ENCODE measurements at places on chromosomes 7 and 10. TPM values are rescaled to one million over a fixed set of nuclear protein-coding genes. Genes with fewer than 3 reads are reported as not detected.

DNA sequence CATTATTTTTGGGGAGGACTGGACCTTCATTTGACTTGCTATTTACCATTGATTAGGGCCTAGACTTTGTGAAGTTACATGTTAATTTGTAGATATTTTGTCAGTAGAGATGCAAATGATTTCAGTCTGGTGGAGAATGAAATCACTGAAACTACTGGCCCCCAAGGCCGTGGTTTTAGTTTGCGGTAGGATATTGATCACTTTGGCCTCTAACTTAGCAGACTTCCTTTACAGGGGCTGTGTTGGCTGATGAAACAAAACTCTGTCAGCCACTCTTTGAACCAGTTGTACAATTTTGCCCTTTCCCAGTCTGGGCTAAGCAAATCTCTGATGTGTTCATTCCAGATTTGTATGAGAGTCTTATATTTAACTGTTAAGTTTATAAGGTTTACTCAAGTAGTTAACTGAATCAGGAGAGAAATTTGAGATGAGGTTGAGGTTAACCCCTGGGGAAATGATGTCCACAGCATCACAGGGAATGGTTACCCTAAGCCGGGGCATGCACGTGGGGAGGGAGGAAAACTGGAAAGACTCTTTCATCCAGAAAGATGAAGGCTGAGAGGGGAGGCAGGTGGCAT lies 105.7 kb upstream of the INSIG1 start:
- DNase-seq: no peak

DNA sequence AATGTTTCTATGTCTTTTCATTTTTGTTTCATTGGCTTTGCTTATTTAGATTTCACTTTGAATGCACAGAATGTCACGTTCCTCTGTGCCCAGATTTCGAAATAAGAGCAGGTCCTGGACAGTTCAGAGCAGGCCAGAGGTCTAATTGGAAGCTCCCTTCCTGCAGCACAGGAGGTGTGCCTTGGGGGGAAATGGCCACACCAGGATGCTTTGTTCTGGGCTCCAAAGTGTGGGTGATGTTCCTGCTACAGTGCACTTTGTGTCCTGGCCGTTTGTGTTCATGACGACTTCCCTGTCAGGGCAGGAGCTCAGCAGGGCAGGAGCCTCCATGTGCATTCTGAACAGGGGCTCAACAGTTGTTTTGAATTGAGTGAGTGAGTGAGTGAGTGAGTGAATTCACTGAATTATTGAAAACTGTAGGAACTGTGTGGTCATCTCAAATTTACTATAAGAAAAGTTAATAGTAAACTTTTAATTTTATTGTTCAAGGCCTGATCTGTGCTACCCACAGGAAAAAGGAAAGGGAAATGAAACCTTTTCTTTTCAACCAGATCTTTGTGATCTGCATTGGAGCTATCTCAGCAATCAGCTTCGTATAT lies 109.5 kb upstream of the GJD4 start:
- DNase-seq: no peak

The TEX36 gene
- polyA plus RNA-seq: not detected

- no peak for DNase-seq
Observed at GRCh38 chr7:67267914-67268313, 271.3 kb downstream of the TYW1 start.

The EN2 gene
- not detected for polyA plus RNA-seq

DNA sequence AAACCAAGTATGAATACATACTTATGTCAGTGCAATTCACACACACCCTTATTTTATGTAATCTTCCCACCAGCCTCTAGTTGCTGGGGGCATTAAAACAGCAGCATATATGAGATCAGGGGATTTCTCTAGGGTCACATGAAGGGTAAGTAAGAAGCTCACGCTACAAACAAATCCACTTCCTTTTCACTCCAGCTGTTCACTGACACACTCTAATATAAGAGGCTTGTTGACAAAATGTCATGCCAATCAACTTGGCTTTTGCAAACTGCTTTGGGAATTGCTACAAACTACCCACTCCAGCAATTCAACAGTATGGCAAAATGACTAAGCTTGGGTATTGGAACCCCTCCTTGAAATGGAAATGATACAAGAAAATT lies 10.3 kb downstream of the FAM3C start:
- DNase-seq: peak; percentile 76

GRCh38 chr7:21028186-21028585 lies 241.5 kb upstream of the SP8 start:
- no peak for DNase-seq

DNA sequence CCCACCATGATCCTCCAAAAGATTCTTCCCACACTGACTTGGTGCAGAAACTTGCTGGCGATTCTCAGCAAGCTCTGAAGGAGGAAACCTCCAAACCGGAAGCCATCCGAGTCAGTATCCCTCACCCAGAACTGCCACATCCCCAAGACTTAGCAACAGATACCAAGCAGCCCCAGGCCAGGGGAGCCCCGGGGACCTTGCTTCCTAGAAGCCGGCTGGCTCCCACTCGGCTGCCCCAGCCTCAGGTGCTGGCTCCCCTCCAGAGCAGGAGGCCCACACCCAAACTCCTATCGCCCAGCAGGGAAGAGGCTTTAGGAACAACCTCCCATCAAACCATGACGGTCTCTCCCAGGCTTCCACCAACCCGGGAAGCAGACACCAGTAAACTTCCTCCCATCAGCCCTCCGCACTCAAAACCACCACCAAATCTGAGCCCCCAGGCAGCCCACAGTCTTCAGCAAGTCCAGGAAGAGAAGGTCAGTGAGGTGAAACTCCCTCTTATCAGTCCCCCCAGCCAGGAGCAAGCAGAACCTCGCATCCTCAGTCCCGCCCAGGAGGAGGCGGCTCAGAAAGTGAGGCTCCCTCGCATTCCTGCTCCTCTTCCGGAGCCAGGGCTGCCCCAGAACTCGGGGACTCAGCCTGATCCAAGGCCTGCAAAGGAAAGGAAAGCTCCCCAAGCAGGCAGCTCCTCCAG lies 82.3 kb downstream of the LRGUK start:
- no peak for DNase-seq

The WNT2 gene
- 0.16 TPM for polyA plus RNA-seq

DNA sequence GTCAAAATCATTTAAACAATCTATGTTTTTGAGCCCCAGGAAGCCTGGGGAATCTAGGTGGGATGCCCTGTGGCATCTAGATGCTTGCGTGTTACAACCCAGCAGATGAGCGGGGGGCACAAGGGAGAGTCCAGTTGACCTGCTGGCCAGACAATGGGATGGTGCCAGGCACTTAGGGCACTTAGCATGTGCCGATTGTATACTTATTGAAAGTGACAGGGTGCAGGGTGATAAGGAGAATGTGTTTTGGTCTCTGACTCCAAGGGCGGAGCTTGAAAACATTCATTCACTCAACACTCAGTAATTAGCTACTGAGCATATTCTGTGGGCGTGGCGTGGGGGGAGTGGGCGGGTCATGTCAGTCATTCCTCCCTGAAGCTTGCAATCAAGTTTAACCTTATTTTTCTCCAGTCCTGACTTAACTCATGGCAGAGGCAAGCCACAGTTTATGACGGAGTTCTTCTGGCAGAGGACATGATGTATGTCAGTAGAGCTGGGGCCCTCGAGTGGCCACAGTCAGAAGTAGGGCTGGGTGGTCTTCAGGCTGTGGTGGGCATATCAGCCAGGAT lies 115.1 kb downstream of the PRKCQ start:
- no peak for DNase-seq

DNA sequence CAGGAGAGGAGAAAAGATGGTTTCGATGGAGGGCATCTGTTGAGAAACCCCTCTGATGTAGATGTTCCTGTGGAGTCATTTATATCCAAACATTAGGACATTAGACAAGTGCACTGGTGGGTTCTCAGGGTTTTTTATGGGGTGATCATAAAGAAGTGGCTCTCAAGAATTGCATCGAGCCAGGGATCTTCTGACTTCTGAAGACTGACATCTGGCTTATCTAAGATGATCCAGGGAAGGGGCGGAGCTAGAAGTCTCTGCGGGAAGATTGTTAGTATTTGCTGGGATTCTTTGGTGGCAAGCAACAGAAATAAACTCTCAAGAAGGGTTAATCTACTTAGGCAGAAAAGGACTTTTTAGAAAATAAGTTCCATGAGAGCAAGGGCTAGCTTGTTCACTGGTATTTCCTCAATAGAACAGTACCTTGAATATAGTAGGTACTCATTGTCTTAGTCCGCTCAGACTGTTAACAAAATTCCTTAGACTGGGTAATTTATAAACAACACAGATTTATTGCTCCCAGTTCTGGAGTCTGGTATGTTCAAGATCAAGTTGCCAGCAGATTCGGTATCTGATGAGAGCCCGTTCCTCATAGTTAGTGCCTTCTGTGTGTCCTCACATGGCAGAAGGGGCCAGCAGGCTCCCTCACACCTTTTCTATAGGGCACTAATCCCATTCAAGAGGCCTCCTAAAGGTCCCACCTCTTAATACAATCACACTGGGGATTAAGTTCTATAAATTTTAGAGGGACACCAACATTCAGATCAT lies 28.5 kb upstream of the SYPL1 start:
- DNase-seq: no peak

DNA sequence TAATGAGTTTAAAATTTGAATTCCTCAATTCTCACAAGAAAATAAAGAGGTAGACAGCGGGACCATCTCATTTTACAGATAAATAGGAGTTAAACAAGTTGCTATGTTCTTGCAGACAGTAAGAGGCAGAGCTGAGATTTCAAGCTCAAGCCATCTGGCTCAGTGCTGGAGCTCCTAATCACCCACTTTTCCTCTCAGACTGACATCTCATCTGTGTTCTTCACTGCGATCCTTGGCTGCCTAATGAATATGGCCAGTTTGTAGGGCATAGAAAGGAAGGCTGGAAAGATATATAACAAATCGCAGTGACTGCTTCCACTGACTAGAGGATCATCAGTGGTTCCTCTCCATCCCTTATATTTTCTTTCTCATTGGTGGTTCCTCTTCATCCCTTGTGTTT lies 151.2 kb downstream of the MPP7 start:
- no peak for DNase-seq

The EVX1 gene
- polyA plus RNA-seq: not detected

GRCh38 chr10:132466520-132467463 lies 69.8 kb downstream of the PWWP2B start:
- no peak for DNase-seq

- no peak for DNase-seq
Observed at GRCh38 chr10:35910234-35910633, 268.1 kb upstream of the FZD8 start.

DNA sequence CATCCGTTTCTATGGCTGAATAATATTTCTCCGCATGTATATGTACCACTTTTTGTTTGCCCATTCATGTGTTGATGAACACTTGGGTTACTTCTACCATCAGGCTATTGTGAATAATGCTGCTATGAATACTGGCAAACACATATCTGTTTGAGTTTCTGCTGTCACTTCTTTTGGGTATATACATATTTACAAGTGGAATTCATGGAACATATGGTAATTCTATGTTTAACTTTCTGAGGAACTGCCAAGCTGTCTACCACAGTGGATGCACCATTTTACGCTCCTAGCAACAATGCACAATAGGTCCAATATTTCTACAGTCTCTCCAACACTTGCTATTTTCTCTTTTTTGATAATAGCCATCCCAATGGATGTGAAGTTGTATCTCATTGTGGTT lies 5.5 kb upstream of the ZNF488 start:
- no peak for DNase-seq

- DNase-seq: no peak
Observed at GRCh38 chr7:30514177-30514576, 9.5 kb upstream of the GGCT start.

The SMKR1 gene
- polyA plus RNA-seq: 0.86 TPM

The CNNM1 gene
- polyA plus RNA-seq: not detected

- no peak for DNase-seq
Observed at GRCh38 chr10:122019414-122019975, 30.5 kb downstream of the TACC2 start.

GRCh38 chr10:108249940-108250339 lies 1085.4 kb upstream of the SORCS1 start:
- DNase-seq: no peak

The TBC1D12 gene
- polyA plus RNA-seq: 2.5 TPM

The RSPH10B2 gene
- polyA plus RNA-seq: 0.20 TPM

DNA sequence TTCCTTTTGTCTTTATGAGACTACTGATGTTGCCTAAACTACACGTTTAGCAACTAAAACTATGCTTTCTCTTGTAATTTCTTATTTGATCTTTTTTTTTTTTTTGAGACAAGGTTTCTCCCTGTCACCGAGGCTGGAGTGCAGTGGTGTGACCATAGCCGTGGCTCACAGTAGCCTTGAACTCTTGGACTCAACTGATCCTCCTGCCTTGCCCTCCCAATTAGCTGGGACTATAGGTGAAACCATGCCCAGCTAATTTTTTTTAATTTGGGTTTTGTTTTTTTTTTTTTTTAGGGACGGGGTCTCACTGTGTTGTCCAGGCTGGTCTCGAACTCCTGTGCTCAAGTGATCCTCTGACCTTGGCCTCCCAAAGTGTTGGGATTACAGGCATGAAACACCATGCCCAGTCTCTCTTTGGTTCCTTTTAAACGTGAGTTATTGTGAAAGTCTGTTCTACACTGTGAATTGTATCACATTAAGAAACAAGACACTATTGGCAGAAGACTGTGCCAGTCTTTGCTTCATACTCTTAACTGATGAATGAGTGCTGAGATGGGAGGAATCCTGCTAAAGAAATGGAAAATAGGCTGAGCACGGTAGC lies 6.4 kb downstream of the TMEM248 start:
- DNase-seq: no peak

The ENTPD7 gene
- 5.2 TPM for polyA plus RNA-seq

The OPTN gene
- polyA plus RNA-seq: 32.3 TPM

- no peak for DNase-seq
Observed at GRCh38 chr7:22430457-22430856, 69.5 kb downstream of the STEAP1B start.

The SORCS1 gene
- polyA plus RNA-seq: 0.15 TPM

DNA sequence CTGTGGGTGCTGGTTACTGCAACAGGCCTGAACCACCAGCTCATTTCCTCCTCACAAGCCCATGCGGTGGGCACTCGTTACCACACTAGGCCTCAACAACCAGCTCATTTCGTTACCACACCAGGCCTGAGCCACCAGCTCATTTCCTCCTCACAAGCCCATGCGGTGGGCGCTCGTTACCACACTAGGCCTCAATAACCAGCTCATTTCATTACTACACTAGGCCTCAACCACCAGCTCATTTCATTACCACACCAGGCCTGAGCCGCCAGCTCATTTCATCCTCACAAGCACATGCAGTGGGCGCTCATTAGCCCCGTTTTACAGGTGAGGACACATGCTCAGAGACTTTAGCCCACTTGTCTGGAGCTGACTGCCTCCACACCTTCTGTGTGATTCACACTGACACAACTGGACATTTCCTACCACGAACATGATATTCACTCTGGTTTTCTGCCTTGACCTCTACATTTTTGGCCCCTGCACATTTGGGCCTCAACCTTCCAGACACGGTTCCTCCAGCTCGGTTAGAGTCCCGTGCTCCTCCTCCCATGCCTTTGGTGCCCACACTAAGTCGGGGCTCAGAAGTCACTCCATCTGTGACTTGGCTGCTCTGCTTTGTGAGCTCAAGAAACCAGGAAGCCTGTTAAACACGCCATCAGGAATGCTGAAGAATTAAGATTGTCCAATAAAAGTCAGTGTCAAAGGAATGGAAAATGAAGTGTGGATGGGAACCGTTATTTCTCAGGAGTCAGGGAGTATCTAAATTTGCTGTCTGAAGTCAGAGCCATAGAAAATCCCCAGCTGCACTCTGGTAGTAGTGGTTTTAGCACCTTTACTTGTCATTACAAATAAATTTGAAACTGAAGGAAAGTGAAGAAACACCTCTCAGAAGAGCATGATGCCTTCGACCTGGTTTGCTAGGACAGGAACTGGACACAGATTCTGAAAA lies 55.8 kb upstream of the LANCL2 start:
- DNase-seq: peak; percentile 99

The MTERF1 gene
- polyA plus RNA-seq: 29.2 TPM
